H1 (cell line): ENCODE measurements at places on chromosomes 13 and 19.

GRCh38 chr13:45240143-45240542 is 39.3 kb upstream of the KCTD4 start:
- H3K4me3 ChIP-seq = no peak overlapping the region
- DNase-seq = no peak
- no peaks in the 10 kb centered on the region for H3K36me3 ChIP-seq
- H3K27me3 ChIP-seq = no peaks in the 10 kb centered on the region
- no peaks in the 10 kb centered on the region for H3K4me1 ChIP-seq
- H3K27ac ChIP-seq = no peak overlapping the region

- H3K27me3 ChIP-seq = no peaks in the 10 kb centered on the region
- no peak for DNase-seq
- H3K36me3 ChIP-seq = no peaks in the 10 kb centered on the region
Measured at GRCh38 chr13:110138700-110139036, 168.3 kb downstream of the COL4A1 start.

- peak within 1 kb of the TSS; percentile 58 for H3K4me3 ChIP-seq
- H3K27me3 ChIP-seq = peaks cover 25% of the 10 kb centered on the region
Measured at GRCh38 chr19:858868-859843, at the start of gene CFD. Gene CFD (plus strand): TSS chr19:859664. CDS start chr19:859690, 26 bp downstream.

DNA sequence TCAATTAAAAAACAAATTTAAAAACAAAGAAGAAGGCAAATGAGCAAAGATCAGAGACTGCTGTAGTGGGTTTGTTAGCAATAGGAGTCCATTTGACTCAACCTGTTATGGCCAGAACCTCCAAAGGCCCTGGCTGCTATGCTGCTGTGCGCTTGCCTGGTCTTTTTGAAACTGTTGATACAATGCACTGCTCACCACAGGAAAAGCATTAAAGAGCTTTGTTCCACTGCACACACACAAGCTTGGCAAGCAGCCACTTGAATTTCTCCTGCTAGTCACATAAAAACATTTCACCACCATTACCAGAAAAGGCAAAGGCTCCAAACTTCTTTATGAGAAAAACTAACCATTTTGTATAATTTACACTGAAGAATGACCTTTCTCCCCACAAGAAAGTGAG is 132.2 kb downstream of the FREM2 start:
- H3K4me1 ChIP-seq = no peaks in the 10 kb centered on the region
- no peak overlapping the region for H3K4me3 ChIP-seq
- no peaks in the 10 kb centered on the region for H3K36me3 ChIP-seq

DNA sequence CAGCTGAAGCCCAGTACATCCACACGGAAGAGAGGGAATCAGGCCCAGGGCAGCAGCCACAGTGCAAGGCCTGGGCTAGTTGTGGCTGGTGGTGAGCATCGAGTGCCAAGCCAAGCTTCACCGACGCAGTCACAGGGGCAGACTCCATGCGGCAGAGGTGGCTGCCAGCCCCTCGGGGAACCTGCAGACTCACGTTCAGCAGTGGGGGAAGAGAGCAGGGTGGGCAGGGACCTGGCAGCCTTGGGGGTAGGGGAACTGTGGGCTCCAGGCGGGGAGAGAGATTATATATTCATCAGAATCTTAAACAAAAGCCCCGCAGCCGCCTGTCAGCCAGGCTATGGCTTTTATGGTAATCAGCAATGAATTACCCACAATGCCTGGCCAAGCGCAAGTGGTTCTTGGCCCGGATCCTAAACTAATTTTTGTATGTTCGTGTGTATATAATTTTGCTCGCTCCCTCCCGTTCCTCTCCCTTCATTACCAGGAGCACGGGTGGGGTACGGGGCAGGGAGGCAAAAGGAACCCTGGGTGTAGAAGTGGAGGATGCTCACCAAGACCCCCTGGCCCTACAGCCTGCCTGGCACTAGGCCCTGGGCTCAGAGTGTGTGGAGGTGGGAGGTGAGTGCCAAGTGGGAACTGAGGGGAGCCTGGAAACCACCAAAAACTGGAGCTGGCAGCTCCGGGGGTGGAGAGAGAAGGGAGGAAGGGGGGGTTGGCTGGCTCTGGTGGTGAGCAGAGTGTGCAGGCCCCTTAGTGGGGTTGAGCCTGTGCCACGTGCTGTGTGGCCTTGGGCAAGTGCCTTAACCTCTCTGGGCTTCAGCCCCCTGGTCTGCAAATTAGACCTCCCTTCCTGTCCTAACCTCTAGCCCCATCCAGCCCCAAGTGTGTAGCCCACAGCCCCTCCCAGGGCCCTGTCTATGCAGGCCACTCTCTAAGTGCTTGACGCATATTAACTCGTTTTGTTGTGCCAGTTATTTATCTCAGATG is 31.9 kb downstream of the PTPRS start:
- H3K36me3 ChIP-seq = no peaks in the 10 kb centered on the region
- no peak for DNase-seq
- H3K27me3 ChIP-seq = no peaks in the 10 kb centered on the region

DNA sequence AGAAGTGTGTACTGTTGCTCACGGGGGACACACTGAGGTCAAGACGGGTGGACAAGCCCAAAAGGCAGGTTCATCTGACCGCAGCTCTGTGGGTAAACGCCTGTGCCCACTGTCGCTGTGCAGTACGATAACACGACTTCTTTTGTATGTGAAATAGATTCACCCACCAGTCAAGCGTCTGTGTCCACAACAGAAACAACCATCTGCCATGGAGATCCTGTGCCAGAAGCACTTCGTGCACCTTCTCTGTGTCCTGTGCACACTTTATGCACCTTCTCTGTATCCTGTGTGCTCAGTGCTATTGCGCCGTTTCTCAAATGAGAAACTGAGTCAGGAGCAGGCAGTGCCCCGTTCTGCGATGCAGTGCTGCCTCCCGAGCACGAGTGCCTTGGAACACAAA is 138.9 kb downstream of the ATP11A start:
- no peak for DNase-seq
- no peak overlapping the region for H3K27ac ChIP-seq
- no peak overlapping the region for H3K4me3 ChIP-seq
- no peaks in the 10 kb centered on the region for H3K4me1 ChIP-seq
- H3K27me3 ChIP-seq = no peaks in the 10 kb centered on the region

GRCh38 chr19:54572696-54573311 is 786 bp upstream of the LILRA2 start:
- no peak for DNase-seq
- H3K27me3 ChIP-seq = no peaks in the 10 kb centered on the region
- no peaks in the 10 kb centered on the region for H3K4me1 ChIP-seq
- no peak overlapping the region for H3K4me3 ChIP-seq

- H3K36me3 ChIP-seq = no peaks in the 10 kb centered on the region
- H3K27me3 ChIP-seq = peaks cover 2% of the 10 kb centered on the region; the same call in 1 of the 2 replicates
- no peak overlapping the region for H3K27ac ChIP-seq
- H3K4me1 ChIP-seq = no peaks in the 10 kb centered on the region
- no peak for DNase-seq
Measured at GRCh38 chr13:112962911-112963625, 5.9 kb upstream of the MCF2L start.

DNA sequence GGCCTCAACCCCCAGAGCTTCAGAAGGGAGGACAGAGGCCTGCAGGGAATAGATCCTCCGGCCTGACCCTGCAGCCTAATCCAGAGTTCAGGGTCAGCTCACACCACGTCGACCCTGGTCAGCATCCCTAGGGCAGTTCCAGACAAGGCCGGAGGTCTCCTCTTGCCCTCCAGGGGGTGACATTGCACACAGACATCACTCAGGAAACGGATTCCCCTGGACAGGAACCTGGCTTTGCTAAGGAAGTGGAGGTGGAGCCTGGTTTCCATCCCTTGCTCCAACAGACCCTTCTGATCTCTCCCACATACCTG is 969 bp upstream of the CEACAM5 start:
- H3K36me3 ChIP-seq = no peaks in the 10 kb centered on the region
- H3K4me3 ChIP-seq = no peak overlapping the region
- no peak overlapping the region for H3K27ac ChIP-seq

GRCh38 chr19:3365836-3366752 is at the start of gene NFIC:
Gene NFIC (plus strand): TSS chr19:3366583. CDS start chr19:3366637, 54 bp downstream.
- H3K27ac ChIP-seq = no peak within 1 kb of the TSS
- peak within 1 kb of the TSS; percentile 23 for H3K4me3 ChIP-seq
- no peak for DNase-seq
- peaks cover 89% of the 10 kb centered on the region for H3K27me3 ChIP-seq
- H3K4me1 ChIP-seq = peaks cover 30% of the 10 kb centered on the region

GRCh38 chr13:36430247-36431203 is 1.8 kb upstream of the CCNA1 start:
- peak overlapping the region; percentile 16; the same call in 1 of the 2 replicates for H3K4me3 ChIP-seq
- H3K4me1 ChIP-seq = peaks cover 4% of the 10 kb centered on the region; the same call in 1 of the 2 replicates
- no peak overlapping the region for H3K27ac ChIP-seq
- H3K27me3 ChIP-seq = peaks cover 26% of the 10 kb centered on the region

DNA sequence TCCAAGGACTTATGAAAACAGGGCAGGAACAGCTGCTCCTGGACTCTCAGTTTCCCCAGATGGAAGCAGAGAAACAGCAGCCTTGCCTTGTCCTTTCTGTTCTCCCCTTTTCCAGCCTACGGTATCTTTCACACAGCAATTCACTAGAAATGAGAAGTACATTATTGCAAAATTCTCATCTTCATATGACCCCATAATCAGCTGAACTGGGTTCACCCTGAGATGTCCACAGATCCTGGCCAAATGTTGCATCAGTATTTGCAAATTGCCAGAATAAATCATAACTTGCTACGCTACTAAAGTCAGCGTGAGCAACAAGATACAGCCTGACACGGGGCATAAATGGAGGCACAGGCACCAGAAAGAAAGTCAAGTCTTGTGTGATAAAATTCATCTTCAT is 16.1 kb downstream of the VSTM1 start:
- H3K4me1 ChIP-seq = no peaks in the 10 kb centered on the region
- no peaks in the 10 kb centered on the region for H3K36me3 ChIP-seq

- no peak for DNase-seq
- no peak overlapping the region for H3K27ac ChIP-seq
- no peaks in the 10 kb centered on the region for H3K36me3 ChIP-seq
- no peak overlapping the region for H3K4me3 ChIP-seq
Measured at GRCh38 chr19:31444931-31445330, 95.7 kb upstream of the TSHZ3 start.

- no peak overlapping the region for H3K4me3 ChIP-seq
- H3K4me1 ChIP-seq = peaks cover 3% of the 10 kb centered on the region; the same call in 1 of the 2 replicates
- no peak overlapping the region for H3K27ac ChIP-seq
- H3K36me3 ChIP-seq = no peaks in the 10 kb centered on the region
Measured at GRCh38 chr19:29596885-29597525, 9.1 kb upstream of the POP4 start.

- H3K27me3 ChIP-seq = peaks cover 1% of the 10 kb centered on the region
- no peak overlapping the region for H3K4me3 ChIP-seq
- no peak overlapping the region for H3K27ac ChIP-seq
Measured at GRCh38 chr13:45402641-45403040, 15.5 kb downstream of the SLC25A30 start.

GRCh38 chr13:44271915-44272341 is 101.7 kb upstream of the SERP2 start:
- no peaks in the 10 kb centered on the region for H3K4me1 ChIP-seq
- DNase-seq = no peak
- H3K4me3 ChIP-seq = no peak overlapping the region
- H3K27ac ChIP-seq = no peak overlapping the region
- no peaks in the 10 kb centered on the region for H3K27me3 ChIP-seq

GRCh38 chr13:23799945-23800344 is 89.3 kb downstream of the MIPEP start:
- H3K27me3 ChIP-seq = no peaks in the 10 kb centered on the region
- DNase-seq = no peak
- H3K36me3 ChIP-seq = peaks cover 14% of the 10 kb centered on the region
- H3K27ac ChIP-seq = no peak overlapping the region
- H3K4me1 ChIP-seq = no peaks in the 10 kb centered on the region
- no peak overlapping the region for H3K4me3 ChIP-seq

DNA sequence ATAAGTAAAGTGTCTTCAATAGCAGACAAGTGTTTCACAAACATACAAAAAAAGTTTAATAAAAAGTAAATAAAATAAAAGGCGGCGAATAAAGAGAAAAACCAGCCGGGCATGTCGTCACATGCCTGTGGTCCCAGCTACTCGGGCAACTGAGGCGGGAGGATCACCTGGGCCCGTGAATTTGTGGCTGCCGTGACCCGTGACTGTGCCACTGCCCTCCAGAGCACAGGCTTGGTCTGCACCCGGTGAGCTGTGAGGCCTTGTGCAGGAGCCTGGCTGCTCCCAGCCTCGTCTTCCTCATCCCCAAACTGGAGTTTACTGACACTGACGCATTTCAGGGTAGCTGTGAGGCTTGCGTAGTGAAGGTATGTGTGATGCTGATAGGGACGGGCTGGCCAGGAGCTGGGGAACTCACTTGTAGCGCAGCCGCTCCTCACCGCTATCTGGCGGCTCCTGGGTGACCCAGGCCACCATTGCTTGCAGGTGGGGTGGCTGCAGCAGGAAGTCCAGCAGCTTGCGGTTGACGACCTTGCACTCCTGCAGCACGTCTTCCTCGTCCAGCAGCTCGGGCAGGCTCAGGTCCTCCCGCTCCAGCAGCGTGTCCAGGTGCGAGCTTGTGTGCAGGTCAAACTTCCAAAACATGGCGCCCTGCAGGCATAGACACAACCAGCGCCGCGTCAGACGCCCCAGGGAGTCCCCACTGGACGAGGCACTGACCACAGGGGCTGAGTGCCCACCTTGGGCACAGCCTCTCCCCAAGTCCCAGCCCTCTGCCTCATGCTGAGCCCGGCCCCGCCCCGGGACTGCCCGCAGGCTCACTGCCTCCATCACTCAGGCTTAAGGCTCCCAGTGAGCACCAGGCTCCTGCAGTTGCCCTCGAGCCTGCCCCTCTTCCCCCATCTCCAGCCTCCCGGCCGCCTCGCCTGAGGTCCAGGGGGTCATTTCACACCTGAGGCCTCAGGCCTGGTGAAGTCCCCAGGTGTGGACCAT is 12.1 kb downstream of the PPP6R1 start:
- peak overlapping the region; percentile 55; the same call in 1 of the 2 replicates for H3K27ac ChIP-seq
- no peaks in the 10 kb centered on the region for H3K4me1 ChIP-seq
- no peak overlapping the region for H3K4me3 ChIP-seq
- peaks cover 11% of the 10 kb centered on the region; the same call in 1 of the 2 replicates for H3K36me3 ChIP-seq
- no peaks in the 10 kb centered on the region for H3K27me3 ChIP-seq

DNA sequence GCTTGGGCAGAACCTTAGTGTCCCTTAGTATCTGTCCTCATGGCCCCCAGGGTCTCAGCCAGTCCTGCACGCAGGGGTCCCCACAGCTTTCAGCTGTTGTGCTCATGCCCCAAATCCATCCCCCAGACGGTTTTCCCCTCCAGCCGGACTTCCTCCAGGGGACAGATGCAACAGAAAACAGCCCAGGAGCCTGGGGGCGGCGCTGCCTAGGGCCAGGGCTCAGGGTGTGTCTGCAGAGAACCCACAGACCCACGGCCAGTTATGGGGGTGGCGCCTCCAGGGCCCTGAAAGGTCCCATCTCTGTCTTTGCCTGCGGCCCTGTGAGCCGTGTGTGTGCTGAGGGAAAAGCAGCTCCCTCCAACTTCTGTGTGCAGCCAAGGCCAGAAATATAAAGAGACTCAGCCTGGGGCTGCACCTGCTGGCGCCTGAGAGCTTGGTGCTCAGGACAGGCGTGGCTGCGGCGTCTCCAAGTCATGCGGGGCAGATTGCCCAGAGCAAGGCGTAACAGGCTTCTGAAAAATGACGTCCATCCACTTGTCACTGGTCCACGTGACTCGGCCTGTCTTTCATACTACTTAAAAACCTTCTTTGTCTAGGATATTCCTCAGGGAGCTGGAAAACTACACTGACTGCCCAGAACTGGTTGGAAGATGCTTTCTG is 22.1 kb upstream of the F7 start:
- no peak overlapping the region for H3K4me3 ChIP-seq
- no peak overlapping the region for H3K27ac ChIP-seq
- no peak for DNase-seq
- no peaks in the 10 kb centered on the region for H3K4me1 ChIP-seq

GRCh38 chr19:31831421-31832175 is 482.4 kb upstream of the TSHZ3 start:
- no peak for DNase-seq
- H3K36me3 ChIP-seq = no peaks in the 10 kb centered on the region
- H3K4me3 ChIP-seq = no peak overlapping the region
- H3K27me3 ChIP-seq = no peaks in the 10 kb centered on the region
- H3K4me1 ChIP-seq = no peaks in the 10 kb centered on the region
- H3K27ac ChIP-seq = no peak overlapping the region
